Pons (tissue), 1 donor: ENCODE measurements at places on chromosomes 5 and 9.

- no peak for DNase-seq
These were observed 123.7 kb downstream of the EDIL3 start for GRCh38 chr5:84260939-84261338.

DNA sequence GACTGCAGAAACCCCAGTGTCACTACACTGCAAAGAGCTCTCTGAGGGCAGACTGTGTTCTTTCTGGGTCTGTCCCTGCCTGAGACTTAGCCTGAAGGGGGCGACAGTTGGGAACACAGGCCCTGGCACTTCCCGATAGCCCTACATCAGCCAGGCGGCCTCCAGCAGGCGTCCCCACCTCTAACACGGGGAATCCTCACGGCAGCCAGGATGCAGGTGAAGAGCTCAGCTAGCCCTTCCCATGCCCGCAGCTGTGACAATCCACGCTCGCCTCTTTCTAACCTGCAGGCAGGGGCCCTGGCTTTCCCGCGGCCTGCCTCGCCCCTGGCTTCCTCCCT lies 5.9 kb downstream of the MED22 start:
- no peak for DNase-seq

DNA sequence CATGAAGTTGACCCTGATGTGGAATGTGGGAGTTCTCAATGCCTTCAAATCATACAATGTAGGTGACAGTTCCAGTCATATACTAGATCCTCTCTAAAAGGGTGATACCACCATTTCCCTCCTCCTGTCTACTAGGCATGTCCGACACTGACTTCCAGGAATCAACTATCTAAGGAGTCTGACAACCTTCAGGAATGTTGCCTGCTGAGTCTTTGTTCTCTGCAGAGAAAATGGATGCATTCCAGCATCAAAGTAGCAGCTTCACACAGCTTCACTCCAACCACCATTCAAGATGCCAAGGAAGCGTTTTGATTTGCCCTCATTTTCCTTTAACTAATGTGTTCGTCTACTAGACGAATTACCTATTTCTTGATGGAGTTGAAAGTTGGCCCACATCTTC lies 530.2 kb downstream of the EBF1 start:
- DNase-seq = no peak

DNA sequence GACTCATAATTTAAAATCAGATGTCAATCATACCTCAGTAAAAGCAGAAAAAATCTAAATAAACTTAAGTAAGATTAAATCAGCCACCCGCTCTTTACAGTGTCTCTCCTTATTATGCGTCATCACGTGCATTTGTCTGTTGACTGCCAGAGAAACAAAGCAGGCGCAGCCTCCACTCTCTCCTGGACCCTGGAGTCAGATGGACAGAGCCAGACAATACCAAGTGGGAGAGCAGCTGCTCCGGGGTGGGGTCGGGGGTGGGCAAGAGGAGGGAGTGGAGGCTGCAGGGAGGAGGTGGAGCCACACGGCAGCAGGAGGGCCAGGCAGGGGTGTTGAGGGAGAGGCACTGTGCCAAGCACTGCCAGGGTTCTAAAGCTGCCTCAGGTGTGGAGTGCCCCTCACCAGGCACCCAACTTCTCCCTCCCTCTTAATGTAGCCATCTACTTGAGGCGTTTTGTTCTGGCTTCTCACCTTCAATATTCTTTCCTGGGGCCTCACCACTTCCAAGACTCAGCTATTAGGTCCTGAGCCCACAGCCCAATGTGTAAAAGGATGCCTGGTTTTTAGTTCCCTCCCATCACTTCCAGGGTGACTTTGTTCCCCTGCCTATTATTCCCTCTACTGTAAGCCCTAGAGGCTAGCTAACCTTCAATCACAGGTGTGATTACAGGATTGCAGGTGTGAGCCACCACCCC lies 96.3 kb downstream of the GLDC start:
- peak; percentile 17 for DNase-seq

GRCh38 chr5:92419261-92419660 lies 1036.1 kb upstream of the ARRDC3 start:
- no peak for DNase-seq

GRCh38 chr5:147687118-147687517 lies 95.4 kb downstream of the JAKMIP2 start:
- no peak for DNase-seq

- DNase-seq = no peak
These were observed 210.6 kb downstream of the ARHGEF28 start for GRCh38 chr5:73836607-73837006.

- DNase-seq = no peak
These were observed 210.1 kb downstream of the ZNF608 start for GRCh38 chr5:124536333-124536732.

- no peak for DNase-seq
These were observed 38.4 kb upstream of the RXRA start for GRCh38 chr9:134287591-134288491.

GRCh38 chr5:102539562-102539961 lies 40.8 kb upstream of the SLCO6A1 start:
- no peak for DNase-seq

- DNase-seq = peak; percentile 89
These were observed 369.4 kb downstream of the TMEM161B start for GRCh38 chr5:87899208-87899661.

DNA sequence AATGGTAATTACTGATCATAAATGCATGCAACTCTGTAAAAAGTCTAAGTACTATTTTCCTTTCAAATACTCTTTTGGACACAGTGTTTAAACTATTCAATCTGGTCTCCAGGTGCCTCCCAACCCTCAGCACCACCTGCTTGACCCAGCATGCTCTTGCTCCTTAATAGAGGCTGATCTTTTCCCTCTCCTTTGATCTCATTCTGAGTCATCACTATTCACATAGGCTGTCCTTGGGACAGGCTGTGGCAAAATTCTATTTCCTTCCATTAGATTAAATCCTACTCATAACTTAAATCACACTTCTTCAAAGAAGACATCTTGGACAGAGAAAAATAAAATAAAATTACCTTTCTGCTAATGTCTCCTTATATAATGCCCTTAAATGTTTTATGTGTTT lies 199.4 kb upstream of the ST8SIA4 start:
- DNase-seq = peak; percentile 19

DNA sequence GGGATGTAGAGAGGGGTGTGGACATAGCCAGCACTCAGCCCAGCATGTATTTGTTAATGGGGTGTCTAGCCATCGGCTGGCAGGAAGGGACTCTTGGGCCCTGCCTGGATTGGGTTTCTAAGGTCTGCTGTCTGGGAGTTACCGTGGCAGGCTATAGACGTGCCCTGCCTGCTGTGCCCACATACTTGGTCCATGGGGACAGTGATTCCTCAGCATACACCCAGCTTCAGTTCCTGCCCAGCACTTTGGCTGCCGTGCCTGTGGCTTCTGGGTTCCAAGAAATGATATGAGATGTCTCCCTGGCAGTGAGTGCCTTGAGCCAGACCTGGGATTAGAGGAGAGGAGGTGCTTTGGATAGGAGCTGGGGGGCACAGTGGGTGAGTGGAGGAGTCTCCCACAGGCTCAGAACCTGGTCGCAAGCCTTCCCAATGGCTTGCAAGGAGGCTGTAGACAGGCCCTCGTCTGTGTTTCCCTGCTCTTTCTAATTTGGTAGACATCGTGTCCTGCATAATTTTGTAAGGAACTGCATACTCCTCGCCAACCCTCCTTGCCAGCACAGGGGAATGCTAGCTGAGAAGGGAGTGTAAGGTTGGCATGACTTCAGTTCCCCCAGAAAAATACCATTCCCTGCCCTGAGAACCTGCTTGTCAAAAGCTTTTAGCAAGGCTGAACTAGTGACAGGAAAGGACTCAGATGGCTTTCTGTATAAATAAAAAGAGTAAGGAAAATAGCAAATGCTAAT lies 287.9 kb downstream of the ZSWIM6 start:
- DNase-seq = peak; percentile 70

DNA sequence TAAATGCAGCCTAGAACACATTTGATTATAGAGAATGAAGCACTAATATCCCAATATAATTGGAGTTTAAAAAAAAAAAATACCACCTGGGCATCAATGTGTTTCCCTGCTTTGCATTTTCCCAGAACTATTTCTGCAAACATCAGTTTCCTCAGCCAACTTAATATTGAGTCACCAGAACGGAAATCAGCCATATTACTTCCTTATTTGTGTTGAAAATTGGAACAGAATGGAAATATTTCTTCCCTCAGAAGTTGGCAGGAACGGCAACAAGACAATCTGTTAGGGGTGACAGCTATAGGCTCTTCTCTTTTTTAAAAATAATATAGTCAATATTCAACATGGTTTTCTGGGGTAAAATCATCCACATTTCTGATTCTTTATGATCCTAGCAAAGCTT lies 4.0 kb downstream of the MFAP3 start:
- no peak for DNase-seq

DNA sequence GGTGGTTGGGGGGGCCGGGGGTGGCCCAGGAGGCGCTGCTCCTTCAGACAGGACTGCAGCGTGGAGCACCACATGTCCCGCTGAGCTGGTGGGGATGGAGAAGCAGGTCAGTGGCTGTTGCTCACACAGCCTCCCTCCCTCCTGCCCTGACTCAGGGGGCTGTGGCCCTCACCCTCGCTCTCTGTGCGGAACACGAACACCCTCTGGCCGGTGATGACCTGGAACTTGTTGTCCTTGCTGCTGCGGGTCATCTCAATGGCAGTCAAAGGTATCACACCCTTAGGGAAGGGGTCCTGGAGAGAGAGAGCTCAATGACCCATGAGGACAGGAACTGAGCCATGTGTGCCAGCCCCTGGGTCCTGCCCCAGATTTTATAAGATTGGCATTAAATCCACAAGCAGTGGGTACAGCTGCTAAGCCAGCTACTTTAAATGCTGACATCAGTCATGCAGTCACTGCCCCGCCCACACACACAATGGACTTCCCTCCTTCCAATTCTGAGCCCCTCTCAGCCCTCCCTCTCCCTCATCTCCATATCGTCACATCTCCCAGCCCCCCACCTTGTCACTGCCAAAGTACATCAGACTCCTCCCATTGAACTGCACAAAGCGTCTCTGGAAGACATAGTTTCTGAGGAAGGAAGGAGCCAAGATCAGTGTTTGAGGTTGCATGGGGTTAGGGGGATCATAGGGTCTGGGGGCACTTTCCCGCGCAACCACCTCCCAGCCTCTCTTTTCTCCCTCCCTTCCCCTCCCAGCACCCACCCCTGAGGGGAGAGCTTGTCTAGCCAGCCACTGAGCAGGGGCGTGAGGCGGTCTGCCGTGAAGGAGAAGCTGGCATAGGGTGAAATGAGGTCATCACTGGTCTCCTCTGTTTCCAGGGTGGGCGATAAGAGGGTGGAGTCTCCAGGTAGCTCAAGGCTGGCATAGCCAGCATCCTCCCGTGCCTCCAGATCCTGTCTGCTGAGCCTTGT lies 8.9 kb downstream of the ARAP3 start:
- no peak for DNase-seq

DNA sequence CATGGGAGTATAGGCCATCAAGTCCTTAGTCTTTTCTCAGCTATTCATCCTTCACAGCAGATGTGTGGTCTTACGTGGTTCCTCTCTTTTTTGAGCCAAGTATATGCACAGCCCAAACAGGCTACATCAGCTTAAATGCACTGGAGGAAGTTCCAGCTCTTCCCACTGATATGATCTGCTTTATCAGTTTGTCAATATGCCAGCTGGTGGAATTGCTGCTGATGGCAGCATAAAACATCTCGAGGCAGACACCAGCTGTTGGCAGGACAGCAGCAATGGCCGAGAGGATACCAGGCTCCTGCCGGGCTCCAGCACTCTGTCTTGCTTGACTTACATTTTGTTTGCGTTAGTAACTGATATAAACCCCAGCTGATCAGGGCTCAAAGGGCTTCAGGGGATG lies 143.4 kb downstream of the TENT4A start:
- no peak for DNase-seq

DNA sequence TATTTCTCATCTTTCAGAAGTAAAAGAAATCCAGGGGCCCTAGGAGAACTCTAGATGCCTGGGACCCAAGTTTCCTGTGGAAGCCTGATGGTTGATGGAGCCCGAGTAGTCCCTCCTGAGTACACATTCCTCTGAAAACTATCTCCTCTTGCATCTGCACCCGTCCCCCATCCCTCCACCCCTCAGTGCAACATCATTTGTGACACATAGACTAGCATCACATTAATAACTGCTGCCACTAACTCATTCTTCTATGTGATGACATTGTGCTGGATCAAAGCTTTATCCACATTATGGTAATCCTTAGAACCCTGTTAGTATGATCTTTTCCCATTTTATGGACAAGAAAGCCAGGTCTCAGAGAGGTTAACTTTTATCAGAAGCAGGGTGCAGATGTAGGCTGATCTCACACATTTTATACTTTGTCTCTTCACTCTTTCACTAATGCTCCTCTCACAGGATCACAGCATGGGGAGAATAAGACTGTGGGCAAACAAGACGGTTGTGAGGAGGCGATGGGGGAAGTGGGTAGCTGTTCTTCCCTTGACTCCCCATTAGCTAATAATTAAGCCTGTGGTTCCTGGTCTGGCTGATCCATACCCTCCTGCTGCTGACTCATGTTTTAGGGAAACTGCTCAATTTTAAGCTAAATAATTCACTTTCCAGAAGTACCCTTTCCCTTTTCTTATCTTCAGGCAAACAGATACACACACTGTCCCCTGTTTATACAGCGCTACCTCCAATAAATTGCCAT lies 3.9 kb upstream of the HK3 start:
- no peak for DNase-seq

DNA sequence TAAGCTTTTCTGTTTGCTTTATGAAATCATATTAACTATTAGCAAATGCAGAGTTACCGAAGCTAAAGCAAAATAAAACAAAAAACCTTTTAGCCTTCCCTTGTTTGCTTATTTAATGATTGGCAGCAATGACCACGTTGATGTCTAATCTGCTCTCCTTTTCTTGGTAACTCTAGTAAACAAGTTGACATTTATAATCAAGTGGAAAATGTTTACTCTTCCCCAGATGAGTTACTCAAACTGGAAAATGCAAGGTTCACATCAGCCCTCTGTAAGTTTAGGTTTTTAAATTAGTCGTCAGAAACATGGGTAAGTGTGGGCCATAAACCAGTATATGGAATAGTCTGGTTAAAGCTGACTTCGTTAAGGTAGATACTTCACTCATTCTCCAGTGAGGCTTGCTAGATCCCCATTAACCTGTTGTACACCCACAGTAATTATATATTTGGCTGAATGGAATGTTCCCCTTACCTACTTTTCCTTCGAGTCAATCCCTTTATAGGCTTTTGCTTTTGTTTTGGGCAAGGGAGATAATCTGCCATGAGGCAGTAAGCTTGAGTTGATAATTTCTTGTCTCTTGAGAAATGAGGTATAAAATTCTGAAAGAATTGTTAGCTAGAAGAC lies 100.9 kb downstream of the GDNF start:
- no peak for DNase-seq

GRCh38 chr5:14168144-14168792 lies 25.1 kb downstream of the TRIO start:
- DNase-seq = peak; percentile 53
